ENCODE measurements at places on chromosomes 5 and 9.

DNA sequence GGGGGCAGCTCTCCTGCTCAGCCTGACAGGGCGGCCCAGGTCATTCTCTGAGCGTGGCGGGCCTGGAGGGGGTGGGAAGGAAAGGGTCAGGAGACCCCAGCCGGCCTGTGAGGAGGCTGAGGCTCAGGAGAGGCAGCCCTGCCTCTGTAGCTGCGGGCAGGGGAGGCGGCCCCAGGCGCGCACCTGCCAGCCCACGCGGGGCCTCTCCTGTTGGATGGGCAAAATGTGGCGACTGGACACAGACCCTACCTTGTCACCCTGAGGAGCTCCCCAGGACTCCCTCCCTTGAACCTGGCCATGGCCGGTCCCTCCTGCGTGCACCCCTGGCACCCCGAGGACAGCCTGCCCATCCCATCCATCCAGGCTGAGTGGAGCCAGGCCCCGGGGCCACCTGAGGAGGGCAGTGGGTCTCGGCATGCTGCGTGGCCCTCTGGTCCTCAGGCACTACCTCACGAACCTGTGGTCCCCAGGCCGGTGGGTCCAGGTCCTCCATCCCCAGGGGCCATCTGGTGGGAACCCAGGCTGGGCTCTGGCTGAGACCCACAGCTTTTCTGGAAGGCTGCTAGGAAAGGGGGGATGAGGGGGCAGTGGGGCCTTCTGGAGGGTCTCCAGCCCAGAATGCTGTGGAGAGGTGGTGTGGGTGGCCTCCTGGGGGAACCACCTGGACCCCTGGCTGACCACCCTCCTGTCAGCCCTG is 15.1 kb upstream of the NRARP start:
- no peak for DNase-seq

DNA sequence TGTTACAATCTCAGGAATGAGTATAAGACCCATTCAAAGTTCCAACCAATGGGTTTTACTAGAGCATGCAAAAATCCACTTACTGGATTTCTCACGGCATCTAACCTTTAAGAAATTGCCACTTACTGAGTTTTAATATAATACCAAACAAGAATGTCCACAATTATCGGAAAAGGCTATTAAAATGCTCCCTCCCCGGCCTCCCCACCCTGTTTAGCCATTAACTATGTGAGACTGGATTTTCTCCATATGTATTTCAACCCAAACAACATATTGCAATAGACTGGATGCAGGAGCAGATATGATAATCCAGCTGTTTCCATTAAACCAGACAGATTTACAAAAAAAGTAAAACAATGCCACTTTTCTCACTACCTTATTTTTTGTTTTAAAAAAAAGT is 4.1 kb downstream of the AGTPBP1 start:
- DNase-seq, result no peak

DNA sequence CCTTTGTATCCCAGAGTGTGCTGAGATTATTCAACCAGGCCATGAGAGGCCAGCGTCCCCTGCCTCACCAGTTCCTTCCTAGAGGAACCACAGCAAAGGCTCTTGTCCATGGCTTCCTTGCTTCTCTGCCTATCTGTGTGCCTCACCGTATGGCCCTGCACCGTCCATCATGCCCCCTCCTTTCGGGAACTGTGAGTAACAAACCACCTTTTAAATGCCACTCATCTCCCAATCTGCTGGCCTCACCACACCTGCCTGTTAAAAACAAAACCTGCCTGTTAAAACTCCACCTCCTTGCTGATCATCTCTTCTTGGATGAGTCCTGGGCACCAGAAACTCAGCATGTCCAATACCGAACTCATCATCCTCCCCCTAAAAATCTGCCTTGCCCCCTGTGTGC is 4.4 kb upstream of the OR2Y1 start:
- no peak for DNase-seq

DNA sequence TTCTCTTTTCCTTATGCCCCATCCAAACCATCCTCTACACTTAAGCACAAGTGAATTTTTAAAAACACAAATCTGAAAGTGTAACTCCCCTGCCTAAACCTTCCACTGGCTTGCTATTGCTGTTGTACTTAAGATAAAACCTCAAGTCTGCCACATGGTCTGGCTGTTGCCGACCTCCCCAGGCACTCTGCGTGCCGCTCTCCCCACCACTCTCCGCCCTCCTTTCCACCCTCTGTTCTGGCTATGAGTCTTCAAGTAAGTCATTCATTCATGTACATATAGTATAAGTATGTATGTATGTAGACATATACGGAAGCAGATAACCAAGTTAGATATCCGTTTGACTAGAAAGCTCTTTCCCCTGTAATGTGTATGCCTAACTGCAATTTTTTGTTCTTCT is 94.7 kb upstream of the ANKRD55 start:
- no peak for DNase-seq

DNA sequence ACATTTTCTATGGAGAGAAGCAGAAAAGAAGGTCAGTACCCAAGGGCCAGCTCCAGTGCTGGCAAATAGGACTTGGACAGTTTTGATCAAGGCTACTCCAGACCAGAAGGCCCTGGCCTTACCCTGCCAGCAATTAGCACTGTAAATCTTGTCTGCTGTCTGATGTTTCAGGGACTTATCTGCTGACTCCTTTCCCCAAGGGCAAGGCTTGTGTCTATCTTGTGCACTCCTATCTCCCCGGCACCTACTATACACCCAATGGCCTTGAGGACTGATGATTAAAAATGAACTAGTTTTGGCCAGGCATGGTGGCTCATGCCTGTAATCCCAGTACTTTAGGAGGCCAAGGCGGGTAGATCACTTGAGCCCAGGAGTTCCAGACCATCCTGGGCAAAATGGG is 37.2 kb downstream of the POLR1E start:
- no peak for DNase-seq

DNA sequence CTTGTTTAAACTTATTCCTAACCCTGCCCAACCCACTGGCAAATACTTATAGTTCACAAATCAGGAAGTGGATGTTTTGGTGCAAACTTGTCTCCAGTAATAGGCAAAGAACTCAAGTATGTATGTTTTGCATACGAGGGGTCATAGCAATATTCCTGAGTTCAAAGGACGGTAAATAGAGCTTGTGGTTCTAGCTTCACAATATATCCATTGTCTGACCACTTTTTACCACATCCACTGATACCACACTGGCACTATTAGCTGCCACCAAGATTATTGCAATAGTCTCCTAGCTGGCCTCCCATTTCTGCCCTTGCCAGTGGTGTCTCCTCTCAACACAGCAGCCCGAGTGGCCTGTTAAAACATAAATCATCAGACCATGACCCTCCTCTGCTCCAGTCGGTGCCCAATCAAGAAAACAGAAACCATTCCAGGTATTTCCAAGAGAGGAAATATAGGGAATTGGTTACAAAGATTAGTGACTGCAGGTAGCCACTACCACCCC is 17.0 kb downstream of the GRXCR2 start:
- no peak for DNase-seq

DNA sequence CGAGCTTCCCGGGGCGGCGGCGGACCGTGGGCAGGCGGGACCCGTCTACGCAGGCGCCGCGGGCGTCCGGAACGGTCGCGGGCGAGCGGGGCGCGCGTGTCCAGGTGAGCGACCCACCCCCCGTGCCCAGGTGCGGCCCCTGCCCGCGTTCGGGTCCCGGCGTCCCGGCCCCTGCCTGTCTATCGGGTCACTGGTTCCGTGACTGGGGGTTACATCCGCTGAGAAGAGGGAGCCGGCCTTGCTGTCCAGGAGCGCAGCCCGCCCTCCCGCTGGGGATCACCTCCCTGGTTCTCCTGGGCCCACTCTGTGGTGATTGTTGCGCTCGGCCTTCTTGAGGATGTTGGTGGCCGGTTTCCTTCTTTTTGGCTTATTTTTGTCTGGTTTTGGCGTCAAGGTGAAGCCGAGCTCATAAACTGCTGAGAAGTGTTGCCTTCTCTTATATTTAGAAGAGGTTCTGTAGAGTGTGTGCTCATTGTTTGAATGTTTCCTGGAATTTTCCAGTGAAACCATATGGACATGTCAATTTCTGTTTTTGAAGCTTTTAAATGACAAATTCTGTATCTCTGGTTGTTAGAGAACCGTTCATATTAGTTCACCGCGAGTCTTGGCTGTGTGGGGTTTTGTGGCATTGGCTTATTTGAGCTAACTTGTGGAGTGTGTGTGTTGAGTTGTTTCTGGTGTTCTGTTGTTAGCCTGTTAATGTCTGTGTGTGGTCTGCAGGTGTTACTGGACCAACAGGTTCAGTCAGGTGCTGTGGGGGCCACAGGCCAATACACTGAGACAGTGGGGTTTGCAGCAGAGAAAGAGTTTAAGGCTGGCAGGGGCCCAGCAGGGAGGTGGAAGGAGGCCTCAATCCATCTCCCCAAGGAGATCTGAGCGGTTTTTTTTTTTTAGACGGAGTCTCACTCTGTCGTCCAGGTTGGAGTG is 621 bp downstream of the CEP72 start:
- DNase-seq, result no peak

DNA sequence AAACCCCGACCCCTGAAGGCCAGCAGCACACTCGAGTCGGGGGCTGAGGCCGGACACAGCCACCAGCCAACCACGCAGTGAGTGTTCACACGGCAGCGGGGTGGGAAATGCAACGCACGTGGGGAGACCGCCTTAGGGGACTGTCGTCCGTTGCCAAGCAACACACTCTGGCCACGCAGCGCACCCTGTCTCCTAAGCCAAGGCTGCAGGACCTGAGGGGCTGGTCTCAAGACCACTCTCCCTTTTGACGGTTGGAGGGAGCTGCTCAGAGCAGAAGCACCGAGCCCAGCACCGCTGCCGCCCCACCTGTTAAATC is 7.5 kb downstream of the BRD9 start:
- DNase-seq, result no peak

- no peak for DNase-seq
These were observed 509.8 kb downstream of the DIRAS2 start for GRCh38 chr9:90132866-90133265.

DNA sequence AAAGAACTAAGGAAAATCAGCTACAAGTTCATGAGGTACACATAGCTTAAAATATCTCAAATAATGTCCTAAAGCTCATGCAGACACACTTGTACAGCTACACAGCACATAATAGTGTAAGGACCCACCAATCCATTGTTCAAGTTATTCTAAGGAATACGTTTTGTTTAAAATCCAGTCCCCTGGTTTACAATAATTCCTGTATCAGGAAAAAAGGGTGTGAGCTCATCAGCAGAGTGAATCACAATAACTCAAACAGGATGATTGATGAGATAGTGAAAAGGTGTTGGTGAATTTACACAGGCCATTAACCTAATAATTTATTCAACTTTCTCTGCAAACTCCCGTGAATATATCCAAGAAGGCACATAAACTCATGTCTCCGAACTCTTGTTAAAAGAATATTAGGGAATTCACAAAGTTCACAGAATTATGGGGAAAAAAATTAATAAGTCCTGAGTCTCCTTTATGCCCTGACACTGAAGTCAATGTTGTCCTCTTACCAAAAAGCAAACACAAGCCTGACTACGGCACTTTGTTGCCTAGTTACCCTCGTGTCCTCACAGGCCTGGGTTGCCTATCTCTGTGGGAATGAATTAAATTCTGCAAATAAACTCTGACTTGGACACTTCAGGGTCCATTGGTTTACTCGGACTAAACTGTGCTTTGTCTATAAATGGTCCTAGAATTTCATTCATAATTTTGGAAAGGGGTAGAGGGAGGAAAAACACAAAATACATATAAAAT is 142.8 kb upstream of the PDE4D start:
- peak; percentile 51 for DNase-seq

GRCh38 chr5:133241179-133242092 is 189.6 kb downstream of the HSPA4 start:
- no peak for DNase-seq

GRCh38 chr5:111401906-111402305 is 110.4 kb downstream of the STARD4 start:
- DNase-seq, result no peak

GRCh38 chr5:72618708-72619107 is 111.5 kb upstream of the ZNF366 start:
- DNase-seq, result no peak

- no peak for DNase-seq
These were observed 133.6 kb upstream of the RETREG1 start for GRCh38 chr5:16750445-16750844.

DNA sequence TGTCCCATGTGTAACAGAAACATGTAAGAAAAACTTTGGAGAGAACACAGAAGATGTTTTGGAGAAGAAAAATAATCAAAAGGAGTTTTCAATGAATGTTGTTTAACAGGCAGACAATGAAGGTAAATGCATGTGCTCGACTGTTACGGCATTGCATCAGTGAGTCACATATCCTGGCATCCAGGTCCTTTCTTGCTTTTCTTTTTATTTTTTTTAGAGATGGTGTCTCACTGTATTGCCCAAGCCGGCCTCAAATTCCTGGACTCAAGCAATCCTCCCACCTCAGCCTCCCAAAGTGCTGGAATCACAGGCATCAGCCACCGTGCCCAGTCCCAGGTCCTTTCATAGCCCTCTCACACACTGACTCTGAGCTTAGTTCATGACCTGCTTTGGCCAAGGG is 181.8 kb downstream of the DTWD2 start:
- no peak for DNase-seq

GRCh38 chr5:13249854-13250253 is 694.6 kb downstream of the DNAH5 start:
- DNase-seq, result no peak

- peak; percentile 91 for DNase-seq
These were observed 56.7 kb upstream of the CLINT1 start for GRCh38 chr5:157915638-157916037.

- peak; percentile 76 for DNase-seq
These were observed 52.3 kb downstream of the KIF24 start for GRCh38 chr9:34276772-34277171.

- no peak for DNase-seq
These were observed 492 bp downstream of the TENT2 start for GRCh38 chr5:79612667-79613198.

DNA sequence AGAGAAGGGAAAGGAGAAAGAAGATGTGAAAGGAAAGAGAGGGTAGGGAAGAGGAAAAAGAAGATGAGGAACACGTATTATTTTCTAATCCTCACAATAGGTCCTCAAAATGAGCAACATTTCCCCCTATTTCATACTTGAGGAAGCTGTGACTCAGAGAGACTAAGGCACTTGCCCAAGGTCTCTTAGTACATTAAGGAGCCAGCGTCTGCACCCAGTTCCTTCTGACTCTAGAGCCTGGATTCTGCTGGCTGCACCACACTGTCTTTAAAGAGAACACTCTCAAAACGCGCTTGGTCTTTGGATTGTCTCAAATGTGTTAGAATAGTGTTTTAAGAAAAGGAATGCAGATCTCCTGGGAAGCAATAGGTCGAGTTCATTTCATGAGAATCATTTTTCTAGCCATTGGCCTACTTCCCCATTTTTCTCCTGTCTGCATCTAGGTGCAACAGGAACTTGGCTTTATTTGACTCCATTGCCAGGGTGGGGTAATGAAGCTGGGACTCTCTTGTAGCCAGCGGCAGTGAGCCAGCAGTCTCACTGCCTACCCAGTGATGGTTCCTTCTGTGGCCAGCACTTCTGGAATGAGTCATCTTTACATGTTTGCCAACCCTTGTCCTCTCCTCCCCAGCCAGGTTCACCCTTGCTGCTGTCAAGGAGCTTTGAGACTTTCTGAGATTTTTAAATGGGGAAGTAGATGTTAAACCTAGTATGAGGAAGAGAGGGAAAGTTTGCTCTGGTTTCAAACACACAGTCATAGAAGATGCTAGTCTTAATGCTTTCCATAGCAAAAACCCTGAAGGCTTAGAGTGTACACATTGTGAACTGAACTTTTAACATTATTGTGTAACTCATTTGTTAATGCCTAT is 82.7 kb downstream of the DOCK8 start:
- no peak for DNase-seq

- DNase-seq, result no peak
These were observed 21.4 kb downstream of the KLHL3 start for GRCh38 chr5:137714494-137714893.
